ENCODE measurements at places on chromosomes 1 and 21.

DNA sequence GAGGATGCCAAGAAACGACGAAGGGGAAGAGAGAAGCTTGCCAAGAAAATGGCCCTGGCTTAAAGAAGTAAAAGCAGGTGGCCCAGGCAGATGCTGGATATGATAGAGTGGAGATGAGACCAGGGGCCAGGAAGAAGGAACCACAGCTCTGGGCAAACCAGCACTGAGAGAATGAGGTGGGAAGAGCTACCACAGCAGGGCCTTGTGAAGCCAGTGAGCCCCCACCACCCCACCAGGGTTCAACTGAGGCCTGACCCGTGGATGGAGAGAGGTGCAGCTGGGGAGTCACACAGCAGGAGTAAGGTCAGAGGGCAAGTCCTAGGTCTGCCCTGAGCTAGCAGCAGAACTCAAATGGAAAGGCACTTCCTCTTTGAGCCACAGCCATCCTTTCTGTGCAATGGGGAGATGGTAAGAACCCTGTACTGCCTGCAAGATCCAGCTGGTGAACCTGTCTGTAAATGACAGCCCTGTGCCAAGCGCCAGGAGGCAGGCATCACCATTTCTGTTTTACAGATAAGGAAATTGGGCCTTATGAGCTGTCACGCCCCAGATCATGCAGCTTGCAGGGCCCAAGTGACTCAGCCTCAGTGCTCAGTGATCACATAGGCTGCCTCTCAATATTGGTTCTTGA, 8.5 kb downstream of the SH3BGRL3 start:
- no peaks in the 10 kb centered on the region for H3K36me3 ChIP-seq
- peaks cover 20% of the 10 kb centered on the region for H3K4me1 ChIP-seq
- H3K27ac ChIP-seq: no peak overlapping the region
- DNase-seq: no peak
- no peaks in the 10 kb centered on the region for H3K27me3 ChIP-seq

- H3K27me3 ChIP-seq: no peaks in the 10 kb centered on the region
- DNase-seq: no peak
- H3K27ac ChIP-seq: no peak overlapping the region
- H3K4me1 ChIP-seq: peaks cover 5% of the 10 kb centered on the region
- H3K4me3 ChIP-seq: no peak overlapping the region
Measured at GRCh38 chr21:26818906-26819305, 26.3 kb downstream of the ADAMTS1 start.

DNA sequence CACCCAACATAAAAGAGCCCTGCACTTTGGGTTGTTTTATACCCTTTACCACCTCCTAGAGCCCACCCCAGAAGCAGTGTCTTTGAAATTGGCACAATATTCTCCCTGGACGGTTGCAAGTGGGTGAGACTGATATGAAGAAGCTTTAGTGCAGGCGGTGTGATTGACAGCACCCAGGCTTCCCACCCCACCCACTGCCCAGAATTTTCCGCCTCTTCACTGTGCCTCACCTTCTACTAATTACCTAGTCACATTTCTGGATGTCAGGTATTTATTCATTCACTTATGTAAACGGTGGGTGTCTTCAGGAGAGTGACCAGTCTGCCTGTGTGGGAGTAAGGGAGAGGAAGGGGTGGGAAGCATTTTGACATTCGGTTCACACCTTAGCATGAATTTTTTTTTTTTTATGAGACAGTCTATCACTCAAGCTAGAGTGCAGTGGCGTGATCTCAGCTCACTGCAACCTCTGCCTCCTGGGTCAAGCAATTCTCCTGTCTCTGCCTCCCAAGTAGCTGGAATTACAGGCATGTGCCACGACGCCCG, 1.7 kb upstream of the FAM89A start:
- H3K36me3 ChIP-seq: no peaks in the 10 kb centered on the region
- H3K4me1 ChIP-seq: peaks cover 26% of the 10 kb centered on the region
- DNase-seq: no peak
- no peak overlapping the region for H3K27ac ChIP-seq
- peaks cover 25% of the 10 kb centered on the region for H3K27me3 ChIP-seq

DNA sequence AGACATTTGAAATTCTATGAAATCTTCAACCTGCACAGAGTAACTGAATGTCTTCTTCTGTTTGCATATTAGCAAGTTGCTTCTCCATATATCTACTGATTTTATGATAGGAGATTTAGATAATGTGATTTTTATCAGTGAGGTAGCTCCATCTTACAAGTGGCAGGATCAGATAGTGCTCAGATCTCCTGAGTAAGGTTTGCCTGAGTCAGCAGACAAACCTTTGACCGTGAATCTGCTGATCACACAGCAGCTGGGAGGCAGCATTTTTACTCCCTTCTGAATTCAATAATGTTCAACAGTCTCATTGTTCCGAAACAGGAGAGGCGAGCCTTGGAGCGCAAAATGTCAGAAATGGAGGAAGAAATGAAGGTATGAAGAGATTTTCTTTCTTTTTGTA, 141.4 kb downstream of the SYT2 start:
- H3K27me3 ChIP-seq: no peaks in the 10 kb centered on the region
- H3K36me3 ChIP-seq: peaks cover 44% of the 10 kb centered on the region
- H3K27ac ChIP-seq: peak overlapping the region; percentile 77
- no peak for DNase-seq

DNA sequence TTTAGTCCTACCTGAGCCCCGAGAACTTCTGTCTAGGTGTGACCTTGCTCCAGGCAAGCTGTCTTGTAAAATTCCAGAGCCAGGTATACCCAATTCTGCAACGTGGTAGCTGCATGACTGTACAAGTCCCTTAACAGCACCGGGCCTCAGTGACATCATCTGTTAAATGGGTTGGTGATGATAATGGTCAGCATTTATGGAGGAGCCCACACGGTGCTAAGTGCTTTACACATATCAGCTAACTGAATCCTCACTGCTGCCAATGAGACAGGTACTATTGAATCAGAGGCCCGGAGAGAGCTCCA, 37.2 kb upstream of the PADI1 start:
- peaks cover 4% of the 10 kb centered on the region for H3K4me1 ChIP-seq
- H3K36me3 ChIP-seq: no peaks in the 10 kb centered on the region
- H3K27ac ChIP-seq: no peak overlapping the region
- peaks cover 17% of the 10 kb centered on the region for H3K27me3 ChIP-seq
- H3K4me3 ChIP-seq: no peak overlapping the region
- DNase-seq: no peak

DNA sequence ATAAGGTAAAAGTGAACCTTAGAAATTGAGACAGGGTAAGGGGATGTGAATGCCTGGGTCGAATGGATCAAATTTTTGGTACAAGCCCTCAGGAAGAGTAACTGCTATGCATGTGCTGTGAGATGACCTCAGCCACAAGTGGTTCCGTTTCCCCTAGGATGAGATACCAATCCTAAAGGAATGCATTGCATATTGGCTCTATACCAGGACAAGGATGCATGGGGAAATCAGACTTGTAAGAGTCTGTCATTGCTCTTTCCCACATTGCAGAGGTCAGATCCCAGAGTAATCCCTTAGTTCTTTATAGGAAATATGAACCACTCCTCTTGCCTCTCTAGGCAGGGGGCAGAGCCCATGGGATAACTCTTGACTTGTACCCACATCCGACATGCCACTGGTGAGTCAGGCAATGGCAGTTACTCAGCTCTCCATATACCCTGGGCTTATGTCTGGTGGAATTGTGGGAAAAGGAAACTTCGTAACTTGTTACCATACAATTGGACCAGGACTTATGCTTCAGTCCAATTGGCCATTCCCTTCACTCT, 428.3 kb upstream of the ZRANB2 start:
- no peak for DNase-seq
- no peaks in the 10 kb centered on the region for H3K36me3 ChIP-seq
- no peak overlapping the region for H3K4me3 ChIP-seq
- no peaks in the 10 kb centered on the region for H3K4me1 ChIP-seq

All from tibial artery (tissue), 4 donors.